ENCODE measurements at places on chromosomes 4 and X.

GRCh38 chrX:22247169-22247568, 25.5 kb upstream of the CBLL2 start:
- DNase-seq = peak; percentile 73

- no peak for DNase-seq
Measured at GRCh38 chr4:178174756-178175155, 732.5 kb upstream of the AGA start.

GRCh38 chr4:142984871-142985585, 138.9 kb upstream of the INPP4B start:
- DNase-seq = peak; percentile 25

GRCh38 chr4:168648929-168649328, 152.1 kb downstream of the PALLD start:
- peak; percentile 60 for DNase-seq

DNA sequence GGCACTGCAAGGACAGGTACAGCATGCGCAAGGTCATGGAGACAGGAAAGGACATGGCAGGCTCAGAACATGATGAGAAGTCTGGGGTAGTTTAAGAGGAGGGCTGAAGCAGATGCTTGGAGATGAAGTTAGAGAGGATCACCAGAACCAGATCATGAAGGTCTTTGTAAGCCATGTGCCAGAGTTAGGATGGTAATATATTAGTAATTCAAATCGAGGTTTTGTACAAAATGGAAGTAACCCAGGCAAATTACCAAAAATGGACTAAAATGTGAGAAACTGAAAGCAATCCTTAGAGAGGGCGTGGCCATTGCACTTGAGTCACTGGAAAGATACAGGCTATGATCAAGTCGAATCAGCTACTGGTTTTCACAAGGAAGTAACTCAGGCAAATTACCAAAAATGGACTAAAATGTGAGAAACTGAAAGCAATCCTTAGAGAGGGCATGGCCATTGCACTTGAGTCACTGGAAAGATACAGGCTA, 13.5 kb downstream of the RXFP1 start:
- DNase-seq = peak; percentile 81

DNA sequence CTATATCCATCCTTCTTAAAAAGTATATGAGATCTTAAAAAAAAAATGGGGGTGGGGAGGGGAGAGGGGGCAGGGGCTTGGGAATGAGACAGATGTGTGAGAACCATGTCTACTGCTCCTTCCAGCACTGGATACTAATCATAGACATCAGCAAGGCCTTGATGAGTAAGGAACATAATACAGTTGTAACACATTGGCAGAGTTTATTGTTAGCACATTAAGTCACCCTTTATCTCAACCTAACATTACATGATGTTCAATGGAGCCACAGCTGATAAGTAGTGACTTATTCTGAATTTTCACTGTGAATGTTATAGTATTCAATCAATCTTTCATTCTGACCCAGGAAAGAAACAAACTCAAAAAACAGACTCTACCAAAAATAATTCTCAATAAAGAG, 47.3 kb upstream of the KCNE5 start:
- no peak for DNase-seq

DNA sequence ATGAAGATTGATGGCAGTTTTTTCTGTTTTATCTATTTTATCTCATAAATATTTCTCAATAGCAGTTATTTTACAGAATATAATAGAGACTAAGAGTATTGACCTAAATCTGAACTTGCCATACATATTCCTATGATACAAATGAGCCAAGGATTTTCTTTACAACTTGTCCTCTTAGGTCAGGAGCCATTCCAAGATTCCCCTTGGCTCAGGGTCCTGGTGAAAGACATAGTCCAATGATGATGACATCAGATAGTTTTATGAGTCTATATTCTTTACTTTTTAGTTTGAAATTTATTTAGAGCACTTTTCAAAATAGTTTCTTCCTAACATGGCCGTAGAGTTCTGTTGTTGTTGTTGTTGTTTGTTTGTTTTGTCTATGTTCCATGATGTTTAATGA, 869.1 kb upstream of the GRID2 start:
- no peak for DNase-seq

DNA sequence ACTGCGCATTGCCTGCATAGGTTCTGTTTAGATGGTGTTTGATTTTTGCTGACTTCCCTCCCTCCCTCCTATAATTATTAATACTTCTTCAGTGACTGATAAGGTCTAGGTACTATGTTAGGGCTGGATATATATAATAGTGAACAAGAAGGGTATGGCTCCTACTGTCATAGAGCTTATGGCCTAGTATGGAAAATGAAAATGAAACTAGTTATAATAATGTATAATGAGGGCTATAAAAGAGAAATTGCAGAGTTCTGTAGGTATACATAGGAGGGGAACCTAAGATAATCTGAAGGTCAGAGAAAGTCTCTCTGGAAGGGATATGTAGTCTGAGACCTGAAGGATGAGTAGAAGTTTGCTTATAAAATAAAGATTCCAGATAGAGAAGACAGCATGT, 102.1 kb downstream of the DCK start:
- peak; percentile 3 for DNase-seq

GRCh38 chr4:180615746-180616145, 1627.5 kb upstream of the TENM3 start:
- DNase-seq = no peak

DNA sequence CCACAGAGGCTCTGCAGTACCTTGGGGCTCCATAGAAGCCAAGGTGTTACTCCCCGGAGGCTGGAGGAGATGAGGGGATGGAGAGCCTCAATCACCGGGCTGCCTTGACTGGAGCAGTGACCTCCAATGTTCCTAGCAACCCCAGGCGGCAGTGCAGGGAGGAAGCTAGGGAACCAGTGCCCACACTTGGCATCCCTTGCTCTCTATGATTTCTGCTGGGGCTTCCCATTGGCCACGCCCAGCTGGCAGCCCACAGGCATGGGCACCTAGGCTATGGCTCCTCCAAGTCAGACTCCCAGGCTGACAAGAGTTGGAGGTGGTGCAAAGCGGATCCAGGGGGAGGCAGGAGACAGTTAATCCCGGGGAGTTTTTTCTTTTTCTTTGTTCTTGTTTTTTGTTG, 229.7 kb downstream of the EVC2 start:
- no peak for DNase-seq

DNA sequence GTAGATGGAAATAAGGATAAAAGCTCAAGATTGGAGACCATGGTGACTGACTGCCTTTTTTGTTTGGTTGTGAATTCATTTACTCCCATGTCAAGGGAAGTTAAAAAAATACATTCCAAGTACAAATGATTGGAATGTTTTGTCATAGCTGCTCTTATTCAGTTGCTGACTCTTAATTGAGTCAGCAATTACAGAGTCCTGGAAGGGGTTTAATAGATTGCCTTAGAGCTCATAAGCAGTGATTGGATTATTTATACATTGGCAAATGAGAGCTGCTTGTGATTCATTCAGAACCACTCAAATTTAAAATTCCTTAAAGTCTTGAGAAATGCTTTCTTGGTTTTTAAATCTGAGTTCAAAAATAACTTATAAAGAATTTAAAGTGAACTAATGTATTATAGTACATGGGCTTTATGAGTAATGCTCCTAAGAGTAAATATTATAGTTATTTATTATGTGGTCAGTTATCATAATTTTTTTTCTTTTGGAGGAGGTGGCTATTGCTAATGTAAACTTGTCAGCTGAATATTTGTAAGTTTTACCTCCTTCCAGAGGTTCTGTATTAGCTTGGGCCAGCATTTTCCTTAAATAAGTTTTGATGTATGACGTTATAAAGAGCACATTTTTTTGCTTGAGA, 13.6 kb downstream of the JADE1 start:
- peak; percentile 93 for DNase-seq

DNA sequence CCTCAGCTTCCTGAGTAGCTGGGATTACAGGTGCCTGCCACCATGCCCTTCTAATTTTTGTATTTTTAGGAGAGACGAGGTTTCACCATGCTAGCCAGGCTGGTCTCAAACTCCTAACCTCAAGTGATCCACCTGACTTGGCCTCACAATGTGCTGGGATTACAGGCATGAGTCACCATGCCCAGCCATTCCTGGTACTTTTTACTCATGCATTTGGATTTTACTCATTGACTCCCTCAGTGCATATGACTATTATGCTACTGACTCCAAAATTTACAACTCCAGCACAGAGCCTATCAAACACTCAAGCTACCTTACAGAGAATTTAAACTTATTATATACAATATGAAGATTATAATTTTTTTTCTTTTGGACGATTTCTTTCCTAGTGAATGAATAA, 199.9 kb downstream of the CXXC4 start:
- DNase-seq = no peak

DNA sequence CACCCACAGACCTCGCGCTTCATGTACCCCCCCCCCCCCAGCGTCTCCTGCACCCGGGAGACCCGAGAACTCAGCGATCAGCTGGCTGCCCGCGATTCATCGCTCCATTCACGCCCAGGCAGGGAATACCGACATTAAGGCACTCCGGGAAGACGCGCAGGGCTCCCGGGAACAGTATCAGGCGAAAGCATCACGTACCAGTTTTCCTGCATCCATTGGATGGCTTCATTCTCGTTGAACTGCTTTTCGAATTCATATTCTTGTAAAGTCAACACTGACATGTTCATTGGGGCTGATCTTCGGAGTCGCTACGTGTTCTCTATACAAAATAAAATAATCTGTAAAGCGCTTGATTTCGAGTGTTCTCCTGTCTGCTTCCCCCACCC, 373 bp downstream of the ELOVL6 start:
- peak; percentile 46 for DNase-seq

DNA sequence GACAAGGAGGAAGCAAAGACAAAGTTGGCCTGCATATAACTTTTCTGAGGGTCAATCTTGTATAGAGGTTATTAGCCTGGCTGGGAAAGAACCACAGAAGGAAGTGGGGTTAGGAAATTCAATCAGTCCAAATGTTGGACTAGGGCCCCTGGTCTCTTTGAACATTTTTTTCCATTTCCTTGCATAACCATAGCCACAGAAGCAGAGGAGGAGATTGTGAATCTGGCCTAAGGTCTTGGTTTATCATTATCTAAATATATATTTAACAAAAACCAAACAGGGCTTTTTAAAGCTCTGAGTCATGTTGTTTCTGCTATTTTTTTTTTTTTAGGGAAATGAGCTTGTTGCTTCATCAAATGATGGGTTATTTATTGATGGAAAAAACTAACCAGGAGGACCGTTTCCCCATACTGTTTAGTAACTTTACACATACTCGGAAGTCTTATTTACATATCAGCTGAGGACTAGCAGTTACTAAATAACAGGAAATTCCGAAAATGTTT, 97.7 kb upstream of the ACSL4 start:
- DNase-seq = peak; percentile 35

DNA sequence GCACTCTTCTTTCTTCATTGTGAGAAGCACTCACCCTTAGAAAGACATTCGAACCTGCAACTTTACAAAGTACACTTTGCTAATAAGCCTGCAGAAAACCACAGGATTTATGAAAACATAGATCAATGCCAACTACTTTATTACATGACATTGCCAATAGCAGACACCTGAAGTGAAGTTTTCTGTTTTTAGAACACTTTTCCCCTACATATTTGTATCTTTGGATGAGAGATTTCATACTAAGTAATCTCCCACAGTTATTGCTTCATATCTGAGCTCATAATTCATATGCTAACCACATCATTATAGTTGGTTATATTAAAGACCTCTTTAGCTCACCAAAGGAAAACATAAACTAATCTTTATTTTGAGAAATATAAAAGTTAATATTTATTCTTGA, 276.5 kb upstream of the CTSO start:
- DNase-seq = no peak
